Fibroblast of skin of abdomen (primary cell): ENCODE measurements at places on chromosomes 3 and 15.

- no peak for DNase-seq
Measured at GRCh38 chr3:178054471-178054870, 481.8 kb upstream of the KCNMB2 start.

GRCh38 chr3:110618512-110619226 is 452.9 kb upstream of the NECTIN3 start:
- DNase-seq = no peak

DNA sequence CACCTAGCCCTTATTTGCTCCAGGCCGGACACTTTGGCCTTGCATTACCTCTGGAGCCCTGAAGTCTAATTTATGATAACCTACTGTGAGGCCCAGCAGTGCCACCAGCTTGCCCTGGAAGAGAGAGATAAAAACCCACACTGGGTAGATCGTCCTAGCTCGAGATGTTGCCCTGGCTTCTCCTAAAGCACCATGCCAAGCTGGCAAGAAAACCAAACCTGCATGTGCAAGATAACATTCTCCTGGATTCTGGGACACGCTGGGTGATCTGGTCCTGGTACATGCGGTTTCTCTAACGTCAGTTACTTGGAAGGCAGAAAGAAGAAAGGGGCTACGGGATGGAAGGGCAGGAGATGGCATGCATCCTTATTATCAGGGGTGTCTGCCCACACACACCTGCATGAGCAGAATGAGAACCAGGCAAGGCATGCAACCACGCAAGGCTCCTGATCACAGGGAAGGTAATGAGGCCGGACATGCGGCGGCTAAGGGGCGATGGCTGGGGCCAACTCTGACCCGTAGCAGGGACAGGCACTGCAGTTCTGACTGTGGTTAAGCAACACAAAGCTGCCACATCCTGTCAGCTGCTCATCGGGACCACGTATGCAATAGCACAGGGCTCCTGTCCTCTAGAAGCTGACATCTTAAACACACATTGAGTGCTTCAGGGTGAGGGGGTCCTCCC is 73.0 kb downstream of the OXNAD1 start:
- no peak for DNase-seq

DNA sequence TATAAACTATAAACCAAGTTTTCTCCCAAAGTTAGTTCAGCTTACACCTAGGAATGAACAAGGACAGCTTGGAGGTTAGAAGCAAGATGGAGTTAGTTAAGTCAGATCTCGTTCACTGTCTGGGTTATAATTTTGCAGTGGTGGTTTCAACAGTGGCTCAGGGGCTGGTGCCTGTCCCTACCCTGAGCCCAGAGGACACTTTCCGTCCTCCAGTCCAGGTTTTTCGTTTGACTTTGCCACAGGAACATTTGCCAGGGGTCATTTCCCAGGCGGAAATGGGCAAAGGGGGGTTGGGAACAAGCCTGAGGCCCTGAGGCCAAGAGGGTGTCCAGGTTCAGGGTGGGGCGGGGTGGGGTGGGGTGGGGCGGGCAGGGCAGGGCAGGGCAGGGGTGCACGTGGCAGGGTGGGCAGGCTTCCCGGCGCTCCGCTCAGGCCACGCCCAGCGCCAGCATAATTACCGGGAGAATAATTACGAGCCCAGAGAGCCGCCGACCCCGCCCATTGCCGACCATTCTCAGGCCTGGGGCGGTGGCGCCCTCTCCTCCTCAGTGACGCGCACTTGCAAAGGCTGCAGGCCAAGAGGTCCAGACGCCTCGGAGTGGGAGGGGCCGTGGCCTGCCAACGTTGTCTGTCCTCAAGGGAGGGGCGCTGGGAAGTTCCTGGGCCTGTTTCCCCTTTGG is 70.4 kb downstream of the KLF13 start:
- DNase-seq = peak; percentile 44

DNA sequence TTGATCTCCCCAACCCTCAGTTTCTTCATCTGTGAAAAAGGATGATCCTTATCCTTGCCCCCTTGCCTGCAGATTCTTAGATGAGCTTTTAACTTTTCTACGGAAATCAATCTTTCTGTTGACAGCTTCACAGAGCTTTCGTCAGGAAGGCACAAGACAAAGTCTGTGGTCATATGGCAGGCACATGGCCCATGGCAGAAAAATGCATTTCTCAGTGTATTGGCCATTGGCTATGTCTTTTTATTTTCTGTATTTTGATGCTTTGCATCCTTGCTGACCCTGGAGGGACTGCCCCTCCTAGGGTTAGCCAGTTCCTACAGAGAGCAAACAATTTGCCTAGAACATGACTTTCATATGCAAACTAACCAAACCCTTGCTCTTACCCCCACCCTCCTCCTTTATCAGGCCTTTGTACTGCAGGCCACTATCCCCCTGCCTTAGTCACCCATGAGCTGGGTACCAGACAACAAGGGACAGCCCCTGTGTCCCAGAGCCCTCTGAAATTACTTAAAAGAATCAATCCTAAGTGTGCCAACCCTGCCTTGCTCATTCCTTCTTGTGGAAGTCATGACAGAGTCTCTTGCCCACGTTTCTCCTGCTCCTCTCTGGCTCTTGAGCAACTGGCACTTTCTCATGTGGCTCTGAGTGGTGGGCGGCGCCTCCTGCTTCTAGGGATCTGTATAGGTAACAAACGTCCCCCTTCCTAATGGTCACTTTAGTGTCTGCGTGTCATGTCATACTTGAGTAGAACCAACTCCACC is 24.1 kb upstream of the NOX5 start:
- DNase-seq = no peak

DNA sequence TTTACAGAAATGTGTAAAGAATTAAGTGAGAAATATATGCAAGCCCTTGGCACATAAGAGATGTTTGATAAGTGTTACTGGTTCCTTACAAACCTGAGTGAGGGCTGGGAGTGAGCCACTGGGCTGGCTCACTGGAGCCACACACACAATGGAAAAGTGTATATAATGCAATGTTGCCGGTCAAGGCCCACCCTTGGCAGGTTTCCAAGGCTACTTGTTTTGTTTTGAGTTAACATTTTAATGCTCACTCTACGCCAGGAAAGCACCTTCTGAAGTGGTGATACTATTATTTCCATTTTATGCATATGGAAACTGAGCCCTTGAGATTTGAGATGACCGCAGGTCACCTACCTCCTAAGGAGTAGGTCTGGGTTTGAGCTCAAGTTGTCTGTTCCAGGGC is 71.8 kb upstream of the FHIT start:
- DNase-seq = no peak
